ENCODE measurements at places on chromosomes 2 and 18. TPM values are rescaled to one million over a fixed set of nuclear protein-coding genes. Genes with fewer than 3 reads are reported as not detected.

- DNase-seq: peak; percentile 93
- H3K27me3 ChIP-seq: no peaks in the 10 kb centered on the region
- H3K27ac ChIP-seq: no peak overlapping the region
- no peaks in the 10 kb centered on the region for H3K36me3 ChIP-seq
- no peaks in the 10 kb centered on the region for H3K4me1 ChIP-seq
Measured at GRCh38 chr18:71443706-71444480, 1100.2 kb downstream of the CBLN2 start.

DNA sequence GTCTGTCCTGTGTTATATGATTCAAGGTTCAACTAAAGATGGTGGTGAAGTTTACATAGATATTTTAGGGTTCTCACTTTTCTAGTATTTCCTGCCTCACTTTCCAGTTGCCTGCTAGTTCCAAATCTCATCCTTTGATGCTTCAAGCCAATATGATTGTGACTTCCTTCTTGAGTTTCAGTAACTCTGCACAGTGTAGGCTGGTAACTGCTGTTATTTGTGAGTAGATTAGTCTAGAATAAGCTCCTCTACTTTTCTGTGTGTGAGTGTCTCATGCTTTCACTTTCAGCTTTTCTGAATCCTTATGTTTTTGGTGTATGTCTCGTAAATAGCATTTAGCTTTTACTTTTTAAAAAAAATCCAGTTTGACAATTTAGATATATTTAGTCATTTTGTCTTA, 42.6 kb downstream of the GALNT1 start:
- no peaks in the 10 kb centered on the region for H3K4me1 ChIP-seq
- no peak overlapping the region for H3K4me3 ChIP-seq
- H3K27me3 ChIP-seq: no peaks in the 10 kb centered on the region
- DNase-seq: no peak
- no peak overlapping the region for H3K27ac ChIP-seq

DNA sequence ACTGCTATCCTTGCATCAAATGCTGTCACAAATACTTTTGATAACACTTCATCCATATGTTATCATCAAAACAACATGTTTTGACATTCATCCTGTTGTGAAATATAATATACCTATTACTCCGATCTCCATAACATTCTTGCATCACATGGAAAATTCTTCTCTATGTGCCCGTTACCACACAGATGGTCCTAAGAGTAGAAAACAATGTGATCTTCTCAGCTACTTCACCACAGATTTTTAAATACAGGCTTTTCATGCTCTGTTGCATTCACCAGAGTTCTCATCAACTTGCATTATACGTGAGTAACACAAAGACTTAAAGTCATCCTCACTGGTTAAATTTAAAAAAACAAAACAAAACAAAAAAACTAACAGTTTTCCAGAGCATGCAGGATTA, 1603.3 kb upstream of the ZEB2 start:
- no peak for DNase-seq
- H3K4me3 ChIP-seq: no peak overlapping the region
- H3K36me3 ChIP-seq: no peaks in the 10 kb centered on the region
- H3K4me1 ChIP-seq: no peaks in the 10 kb centered on the region

C1QL2 gene
- total RNA-seq: not detected

GRCh38 chr2:169782513-169782912, 16.2 kb upstream of the SSB start:
- no peaks in the 10 kb centered on the region for H3K4me1 ChIP-seq
- H3K27me3 ChIP-seq: no peaks in the 10 kb centered on the region
- H3K4me3 ChIP-seq: no peak overlapping the region
- H3K36me3 ChIP-seq: no peaks in the 10 kb centered on the region
- no peak for DNase-seq

GRCh38 chr2:172938713-172939375, 136.8 kb upstream of the MAP3K20 start:
- peak; percentile 85 for DNase-seq
- no peak overlapping the region for H3K27ac ChIP-seq
- H3K27me3 ChIP-seq: no peaks in the 10 kb centered on the region
- no peak overlapping the region for H3K4me3 ChIP-seq

CYRIA gene
- total RNA-seq: 10.2 TPM

DNA sequence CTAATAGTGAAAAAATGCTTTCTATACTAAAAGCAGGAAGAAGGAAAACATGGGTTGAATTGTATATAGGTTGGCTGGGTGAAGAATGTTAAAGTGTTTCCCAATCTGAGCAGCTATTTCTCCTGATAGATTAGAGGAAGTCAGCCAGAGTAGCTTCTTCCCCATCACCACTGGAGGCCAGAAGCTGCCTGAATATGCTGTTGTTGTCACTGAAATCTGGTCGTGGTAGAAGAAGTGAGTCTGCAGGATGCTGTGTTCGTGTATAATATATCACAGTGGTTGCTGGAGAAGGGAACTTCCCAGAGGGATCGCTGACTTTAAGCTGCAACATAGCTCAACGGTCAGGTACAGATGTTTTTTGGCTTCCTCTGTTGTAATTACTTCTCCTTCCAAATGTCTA, 247.5 kb upstream of the LRATD1 start:
- H3K4me3 ChIP-seq: no peak overlapping the region
- H3K36me3 ChIP-seq: no peaks in the 10 kb centered on the region
- no peaks in the 10 kb centered on the region for H3K4me1 ChIP-seq

DNA sequence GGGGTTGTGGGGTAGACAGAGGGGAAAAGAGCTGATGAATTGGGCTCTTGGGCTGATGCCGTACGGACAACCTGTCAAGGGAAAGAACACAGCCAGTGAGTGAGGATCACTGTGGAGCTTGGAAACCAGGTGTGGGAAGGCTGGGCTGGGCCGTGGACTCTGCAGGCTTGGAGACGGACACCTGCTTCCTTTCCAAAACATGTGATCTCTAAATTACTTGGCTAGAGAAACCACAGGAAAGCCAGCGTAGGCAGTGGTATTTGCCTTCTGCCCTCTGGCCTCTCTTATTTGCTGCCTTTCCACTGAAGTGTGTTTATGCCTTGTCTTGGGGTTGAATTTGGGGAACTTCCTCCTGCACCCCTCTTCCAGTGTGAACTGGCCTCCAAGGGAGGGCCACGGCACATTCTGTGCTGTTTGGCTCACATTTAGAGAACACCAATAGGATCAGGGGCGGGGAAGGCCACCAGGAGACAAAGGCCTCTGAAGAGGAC, 267.7 kb downstream of the PRKCE start:
- H3K4me3 ChIP-seq: no peak overlapping the region
- H3K27me3 ChIP-seq: no peaks in the 10 kb centered on the region
- H3K27ac ChIP-seq: no peak overlapping the region
- DNase-seq: no peak
- H3K36me3 ChIP-seq: no peaks in the 10 kb centered on the region

GRCh38 chr2:10591207-10591606, 98.6 kb downstream of the NOL10 start:
- no peak overlapping the region for H3K4me3 ChIP-seq
- H3K27ac ChIP-seq: no peak overlapping the region
- H3K4me1 ChIP-seq: no peaks in the 10 kb centered on the region

CFAP221 gene
- total RNA-seq: not detected

DNA sequence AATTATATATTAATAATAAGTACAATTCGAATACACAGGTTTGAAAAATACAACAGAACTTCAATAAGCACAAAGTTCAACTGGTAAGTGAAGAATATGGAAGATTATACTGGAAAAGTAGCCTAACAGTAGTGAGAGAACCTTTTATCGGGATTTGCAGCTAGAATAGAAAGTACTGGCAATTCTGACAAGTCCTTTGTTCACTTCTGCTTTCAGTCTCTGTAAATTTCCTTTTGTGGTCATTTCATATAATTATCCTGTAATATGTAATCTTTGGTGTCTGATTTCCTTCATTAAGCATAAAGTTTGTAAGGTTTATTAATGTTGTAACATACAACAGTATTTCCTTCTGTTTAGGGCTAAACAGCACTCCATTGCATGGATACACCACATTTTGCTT, 67.2 kb downstream of the CUL3 start:
- H3K27me3 ChIP-seq: no peaks in the 10 kb centered on the region
- H3K4me1 ChIP-seq: peaks cover 15% of the 10 kb centered on the region
- no peak overlapping the region for H3K4me3 ChIP-seq
- H3K36me3 ChIP-seq: no peaks in the 10 kb centered on the region
- no peak for DNase-seq
- H3K27ac ChIP-seq: no peak overlapping the region

DNA sequence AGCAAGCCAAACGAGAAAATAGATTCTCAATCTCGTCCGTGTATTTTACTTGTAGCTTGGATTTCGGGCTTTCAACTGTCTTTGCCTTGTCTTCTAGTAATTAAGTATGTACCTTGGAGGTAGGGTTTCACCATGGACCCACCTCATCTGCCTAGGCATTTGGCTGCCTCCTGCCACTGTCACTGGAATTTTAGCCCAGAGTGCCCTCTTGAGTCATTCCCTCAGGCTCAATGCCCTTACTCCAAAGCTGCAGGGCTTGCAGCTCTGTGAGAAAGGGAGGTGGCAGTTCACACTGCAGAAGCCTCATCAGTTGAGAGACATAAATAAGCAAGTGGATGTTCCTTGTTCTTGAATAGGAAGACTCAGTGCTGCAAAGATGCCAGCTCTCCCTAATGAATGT, 89.6 kb downstream of the VSNL1 start:
- no peaks in the 10 kb centered on the region for H3K36me3 ChIP-seq
- no peaks in the 10 kb centered on the region for H3K4me1 ChIP-seq
- no peak overlapping the region for H3K4me3 ChIP-seq
- no peak for DNase-seq
- H3K27me3 ChIP-seq: no peaks in the 10 kb centered on the region

GRCh38 chr2:30622452-30622851, 175.4 kb downstream of the LCLAT1 start:
- H3K4me3 ChIP-seq: no peak overlapping the region
- no peak for DNase-seq
- H3K27me3 ChIP-seq: no peaks in the 10 kb centered on the region
- H3K36me3 ChIP-seq: no peaks in the 10 kb centered on the region
- no peak overlapping the region for H3K27ac ChIP-seq

DNA sequence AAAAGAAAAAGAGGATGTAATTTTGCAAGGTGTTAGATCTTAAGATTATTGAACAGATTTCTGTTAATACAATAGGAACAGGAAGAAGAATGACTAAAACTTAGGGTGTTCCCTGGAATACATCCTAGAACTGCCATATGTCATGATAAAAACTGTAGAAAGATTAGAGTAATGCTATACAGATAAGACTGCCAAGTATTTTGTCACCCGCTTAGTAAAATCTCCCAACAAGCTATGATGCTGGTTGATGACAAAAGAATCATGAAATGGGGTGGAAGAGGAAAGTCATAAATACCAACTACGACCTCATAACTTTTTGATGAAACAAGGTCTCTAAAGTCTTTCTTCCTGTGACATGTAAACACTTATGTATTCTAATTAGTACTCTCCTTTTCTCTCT, 163.6 kb upstream of the COL3A1 start:
- peaks cover 10% of the 10 kb centered on the region for H3K4me1 ChIP-seq
- H3K27ac ChIP-seq: no peak overlapping the region
- DNase-seq: peak; percentile 90
- H3K4me3 ChIP-seq: no peak overlapping the region
- no peaks in the 10 kb centered on the region for H3K36me3 ChIP-seq
- no peaks in the 10 kb centered on the region for H3K27me3 ChIP-seq

DNA sequence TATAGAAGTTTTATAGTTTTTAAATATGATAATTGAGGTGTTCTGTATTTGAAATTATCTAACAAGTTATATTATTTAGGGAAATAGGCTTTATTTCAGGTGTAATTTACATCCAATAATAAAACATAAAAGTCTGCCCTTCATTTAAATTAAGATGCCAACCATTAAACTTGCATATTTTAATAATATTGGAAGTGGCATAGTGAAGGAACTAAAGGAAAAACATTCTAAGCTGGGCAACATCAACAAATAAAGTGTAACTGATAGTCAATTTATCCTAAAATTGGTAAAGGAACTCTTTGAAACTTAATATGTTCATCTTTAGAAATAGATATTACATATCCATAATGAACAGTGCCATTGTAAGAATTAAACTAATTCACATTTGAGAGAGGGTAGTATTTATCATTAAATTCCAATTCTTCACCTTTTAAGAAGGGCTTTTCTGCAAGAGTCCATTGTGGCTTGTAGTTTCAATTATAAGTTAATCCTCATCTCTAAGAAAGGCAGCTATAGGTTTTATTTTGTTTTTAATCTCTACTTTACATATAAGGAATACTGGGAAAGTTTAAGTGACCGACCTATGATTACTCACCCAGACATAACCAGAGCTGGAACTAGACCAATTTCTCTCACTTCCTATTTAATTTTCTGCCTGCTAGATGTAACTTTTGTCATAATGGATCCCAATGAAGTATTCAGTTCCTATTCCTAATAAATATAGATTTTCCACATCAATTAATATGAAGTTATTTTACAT, 401.6 kb downstream of the XIRP2 start:
- H3K4me1 ChIP-seq: no peaks in the 10 kb centered on the region
- H3K36me3 ChIP-seq: no peaks in the 10 kb centered on the region
- no peak overlapping the region for H3K4me3 ChIP-seq

Data from fibroblast of lung (primary cell).